ENCODE measurements at places on chromosomes 11 and 22. TPM values are rescaled to one million over a fixed set of nuclear protein-coding genes. Genes with fewer than 3 reads are reported as not detected.
A peak's percentile ranks its signal among the peaks of the same experiment; 100 is the strongest.

TRIM48 gene
- not detected for total RNA-seq

SHISAL1 gene
- total RNA-seq = 0.11 TPM

ZW10 gene
- 13.8 TPM for total RNA-seq

DNA sequence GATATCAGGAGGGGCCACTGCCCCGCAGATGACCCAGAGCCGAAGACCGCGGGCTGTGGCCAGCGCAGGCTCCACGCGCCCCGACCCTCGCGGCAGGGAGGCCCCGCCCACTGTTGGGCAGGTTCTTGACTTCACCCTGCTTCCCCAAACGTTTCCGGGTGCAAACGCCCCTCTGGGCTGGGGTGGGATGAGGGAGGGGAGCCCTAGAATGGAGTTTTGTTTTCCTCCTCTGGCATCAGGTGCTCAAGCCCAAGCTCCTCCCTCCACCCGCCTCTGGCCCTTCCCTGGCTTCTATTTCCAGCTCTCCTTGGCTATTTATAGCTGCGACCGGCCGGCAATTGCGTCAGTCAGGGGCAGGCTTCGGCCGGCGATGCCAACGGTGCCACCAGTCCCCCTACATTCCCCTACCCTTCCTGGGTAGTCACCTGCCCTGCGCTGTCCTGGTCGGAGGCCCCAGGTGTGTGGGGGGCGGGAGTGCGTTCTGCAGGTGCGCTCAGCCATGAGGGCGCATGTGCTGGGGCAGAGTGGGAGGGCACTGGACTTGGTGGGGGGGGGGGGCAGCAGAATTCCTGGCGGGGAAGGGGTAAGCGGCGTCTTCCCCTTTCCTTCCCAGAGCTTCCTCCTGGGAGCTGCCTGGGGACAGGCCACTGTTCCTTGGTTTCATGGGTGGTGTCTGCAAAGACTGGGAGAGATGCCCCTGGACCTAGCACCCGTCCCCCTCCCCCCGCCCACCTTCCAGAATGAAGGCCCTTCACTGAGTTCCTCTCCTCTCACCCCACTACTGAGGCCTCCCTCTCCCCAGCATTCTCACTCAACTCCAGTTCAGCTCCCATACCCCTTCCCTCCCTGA lies 23.6 kb downstream of the DUSP8 start:
- H3K4me3 ChIP-seq = peak overlapping the region; percentile 53
- H3K27me3 ChIP-seq = peaks cover 23% of the 10 kb centered on the region
- peaks cover 29% of the 10 kb centered on the region for H3K4me1 ChIP-seq
- peak overlapping the region; percentile 81 for H3K27ac ChIP-seq

- DNase-seq = no peak
- no peak overlapping the region for H3K27ac ChIP-seq
- H3K4me1 ChIP-seq = peaks cover 22% of the 10 kb centered on the region
- H3K27me3 ChIP-seq = no peaks in the 10 kb centered on the region
These were observed 2.4 kb upstream of the ATP5MG start for GRCh38 chr11:118398791-118399559.

- H3K36me3 ChIP-seq = peaks cover 4% of the 10 kb centered on the region
- peaks cover 70% of the 10 kb centered on the region for H3K4me1 ChIP-seq
- no peak overlapping the region for H3K4me3 ChIP-seq
- no peaks in the 10 kb centered on the region for H3K27me3 ChIP-seq
These were observed 17.4 kb downstream of the LIMK2 start for GRCh38 chr22:31229402-31230079.

DNA sequence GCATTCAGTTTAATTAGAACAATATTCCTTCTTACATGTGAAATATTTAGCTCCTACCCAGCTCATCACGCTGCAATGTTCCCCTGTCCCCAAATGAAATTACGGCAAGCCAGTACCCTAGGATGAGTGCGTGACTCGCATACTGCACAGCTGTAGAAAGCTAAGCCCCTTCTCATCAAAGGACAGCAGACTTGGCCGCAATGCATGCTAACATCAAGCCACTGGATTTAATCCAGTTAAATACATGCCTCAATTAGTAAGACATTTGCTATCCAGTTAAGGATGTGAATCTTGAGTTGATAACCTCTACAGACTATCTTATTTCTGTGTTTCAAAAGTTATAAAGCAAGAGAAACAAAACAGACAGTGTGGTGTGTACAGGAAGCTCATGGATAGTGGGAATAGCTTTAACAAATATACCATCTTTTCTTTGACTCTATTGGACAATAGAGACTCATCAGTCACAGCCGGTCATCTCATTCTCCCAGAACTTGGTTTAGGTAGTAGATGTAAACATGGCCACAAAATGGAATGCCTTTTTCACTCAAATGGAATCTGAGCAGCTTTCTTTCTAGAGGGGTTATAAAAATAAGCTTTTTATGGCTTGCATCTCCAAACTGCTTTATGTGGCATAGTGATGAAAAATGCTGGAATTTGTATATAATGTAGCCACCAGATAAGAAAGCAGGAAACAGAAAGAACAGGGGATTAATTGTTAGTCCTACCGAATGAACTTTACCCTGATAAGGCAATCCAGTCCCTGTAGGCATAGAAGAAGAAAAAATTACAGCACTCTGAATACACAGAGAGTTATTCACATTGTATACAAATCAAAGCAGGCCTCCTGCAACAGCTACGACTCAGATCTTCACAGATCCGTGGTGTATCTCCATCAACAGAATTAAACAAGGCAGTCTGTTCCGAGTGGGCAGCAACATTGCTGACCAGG lies 224.1 kb downstream of the CADM1 start:
- H3K27me3 ChIP-seq = no peaks in the 10 kb centered on the region
- no peak overlapping the region for H3K4me3 ChIP-seq
- H3K27ac ChIP-seq = no peak overlapping the region
- H3K36me3 ChIP-seq = no peaks in the 10 kb centered on the region

- no peaks in the 10 kb centered on the region for H3K27me3 ChIP-seq
- H3K4me1 ChIP-seq = peaks cover 19% of the 10 kb centered on the region
- DNase-seq = peak; percentile 92
- peak overlapping the region; percentile 84 for H3K27ac ChIP-seq
- peak overlapping the region; percentile 75 for H3K4me3 ChIP-seq
These were observed 648 bp downstream of the FOSL1 start for GRCh38 chr11:65899356-65900124.

DNA sequence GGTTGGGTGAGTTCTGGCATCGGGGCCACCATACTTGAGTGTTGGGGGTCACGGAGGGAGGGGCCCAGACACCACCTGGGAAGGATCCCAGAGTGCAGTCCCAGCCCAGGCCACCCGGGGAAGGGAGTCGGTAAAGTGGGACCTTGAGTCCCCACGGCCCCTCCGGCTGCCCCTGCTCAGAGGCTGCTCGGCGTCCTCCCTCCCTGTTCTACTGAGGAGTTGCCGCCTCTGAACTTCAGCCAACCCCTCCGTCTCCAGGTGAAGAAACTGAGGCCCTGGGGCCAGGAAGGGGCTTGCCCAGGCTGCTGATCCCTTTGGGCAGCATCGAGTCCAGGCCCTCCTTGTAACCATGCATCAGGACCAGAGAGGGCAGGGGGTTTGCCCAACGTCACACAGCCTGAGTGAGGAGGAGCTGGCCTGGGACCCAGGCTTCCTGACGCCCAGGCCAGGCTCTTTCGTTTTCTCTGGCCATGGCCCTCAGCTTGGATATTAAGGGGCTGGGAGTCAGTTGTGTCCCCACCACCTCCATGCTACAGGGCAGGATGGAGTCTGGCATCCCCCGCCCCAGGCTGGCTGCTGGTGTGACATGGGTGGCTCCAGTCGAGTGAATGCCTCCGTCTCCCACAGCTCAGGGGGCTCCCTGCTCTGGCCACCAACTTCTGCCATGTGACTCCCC lies 1.3 kb downstream of the PARVG start:
- H3K4me3 ChIP-seq = peak overlapping the region; percentile 45
- H3K27ac ChIP-seq = peak overlapping the region; percentile 89
- DNase-seq = no peak

DNA sequence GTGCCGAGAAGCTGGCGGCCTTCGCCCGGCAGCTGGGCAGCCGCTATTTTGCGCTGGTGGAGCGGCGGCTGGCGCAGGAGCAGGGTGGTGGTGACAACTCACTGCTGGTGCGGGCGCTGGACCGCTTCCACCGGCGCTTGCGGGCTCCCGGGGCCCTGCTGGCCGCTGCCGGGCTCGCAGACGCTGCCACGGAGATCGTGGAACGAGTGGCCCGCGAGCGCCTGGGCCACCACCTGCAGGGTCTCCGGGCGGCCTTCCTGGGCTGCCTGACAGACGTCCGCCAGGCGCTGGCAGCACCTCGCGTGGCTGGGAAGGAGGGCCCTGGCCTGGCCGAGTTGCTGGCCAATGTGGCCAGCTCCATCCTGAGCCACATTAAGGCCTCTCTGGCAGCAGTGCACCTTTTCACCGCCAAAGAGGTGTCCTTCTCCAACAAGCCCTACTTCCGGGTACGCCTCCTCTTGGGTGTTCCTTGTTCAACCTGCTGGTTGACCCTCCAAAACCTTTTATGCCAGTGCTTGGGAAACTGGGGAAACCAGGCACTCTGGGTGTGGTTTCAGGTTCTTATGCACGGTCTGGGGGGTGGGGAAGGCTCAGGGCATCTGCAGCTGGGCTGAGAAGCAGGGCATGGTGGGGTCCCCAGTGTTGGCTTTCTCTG lies 3.1 kb upstream of the TM7SF2 start:
- H3K4me1 ChIP-seq = peaks cover 50% of the 10 kb centered on the region
- DNase-seq = peak; percentile 80
- H3K36me3 ChIP-seq = peaks cover 26% of the 10 kb centered on the region
- no peaks in the 10 kb centered on the region for H3K27me3 ChIP-seq
- H3K4me3 ChIP-seq = no peak overlapping the region

- H3K4me3 ChIP-seq = no peak overlapping the region
- no peaks in the 10 kb centered on the region for H3K36me3 ChIP-seq
- no peaks in the 10 kb centered on the region for H3K4me1 ChIP-seq
These were observed 165.7 kb upstream of the GUCY1A2 start for GRCh38 chr11:107183953-107184352.

- no peak overlapping the region for H3K27ac ChIP-seq
- H3K4me3 ChIP-seq = no peak overlapping the region
- no peaks in the 10 kb centered on the region for H3K4me1 ChIP-seq
- DNase-seq = no peak
These were observed 594.8 kb upstream of the ANO3 start for GRCh38 chr11:25737071-25737675.

GRCh38 chr22:22536916-22537315 lies 16.8 kb upstream of the ZNF280A start:
- H3K4me3 ChIP-seq = no peak overlapping the region
- DNase-seq = no peak
- no peaks in the 10 kb centered on the region for H3K36me3 ChIP-seq

DNA sequence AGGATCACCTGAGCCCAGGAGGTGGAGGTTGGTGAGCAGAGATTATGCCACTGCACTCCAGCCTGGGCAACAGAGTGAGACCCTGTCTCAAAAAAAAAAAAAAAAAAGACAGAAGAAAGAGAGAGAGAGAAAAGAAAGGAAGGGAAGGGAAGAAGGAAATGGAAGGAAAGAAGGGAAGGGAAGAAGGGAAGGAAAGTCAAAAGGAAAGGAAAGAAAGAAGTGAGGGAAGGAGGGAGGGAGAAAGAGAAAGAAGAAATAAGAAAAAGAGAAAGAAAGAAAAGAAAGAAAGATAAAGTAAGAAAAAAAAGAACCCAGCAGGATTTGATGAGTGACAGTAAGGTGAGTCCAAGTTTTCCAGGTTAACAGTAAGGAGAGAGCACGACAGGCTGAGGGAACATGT lies 19.6 kb downstream of the WBP2NL start:
- DNase-seq = no peak
- no peaks in the 10 kb centered on the region for H3K4me1 ChIP-seq
- no peak overlapping the region for H3K27ac ChIP-seq
- no peaks in the 10 kb centered on the region for H3K36me3 ChIP-seq

Measured in upper lobe of left lung (tissue), 6 donors.